ENCODE measurements at places on chromosomes 13 and 19.
A peak's percentile ranks its signal among the peaks of the same experiment; 100 is the strongest.

- no peak for DNase-seq
These were observed 12.3 kb downstream of the FAM187B start for GRCh38 chr19:35216016-35216832.

DNA sequence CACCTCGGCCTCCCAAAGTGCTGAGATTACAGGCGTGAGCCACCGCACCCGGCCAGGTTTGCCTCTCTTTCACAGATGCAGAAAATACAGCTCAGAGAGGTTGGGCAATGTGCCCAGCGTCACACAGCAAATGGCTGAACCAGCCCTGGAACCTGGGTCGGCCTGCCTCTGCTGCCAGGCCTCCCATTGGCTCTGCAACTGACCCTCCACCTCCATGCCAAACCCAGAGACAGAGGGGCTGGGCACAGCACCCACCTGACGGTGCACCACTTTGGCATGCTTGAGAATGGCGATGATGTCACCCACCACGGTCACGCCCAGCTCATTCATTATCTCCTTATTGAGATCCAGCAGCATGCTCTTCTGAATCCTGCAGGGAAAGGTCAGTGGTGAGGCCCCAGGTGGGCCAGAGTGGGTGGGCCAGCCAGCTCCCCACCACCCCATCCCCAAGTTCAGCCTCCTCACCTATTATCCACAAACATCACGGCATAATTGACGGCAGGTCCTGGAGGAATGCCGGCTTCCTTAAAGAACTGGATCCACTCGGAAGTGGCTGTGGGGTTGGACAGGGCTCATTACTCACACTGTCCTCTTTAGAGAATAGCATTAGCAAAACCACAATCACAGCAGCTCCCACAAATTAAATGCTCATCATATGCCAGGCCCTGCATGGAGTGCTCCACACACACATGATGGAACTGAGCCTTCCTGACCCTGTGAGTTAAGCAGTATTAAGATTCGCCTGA, 12.2 kb downstream of the C19orf47 start:
- DNase-seq, result no peak

DNA sequence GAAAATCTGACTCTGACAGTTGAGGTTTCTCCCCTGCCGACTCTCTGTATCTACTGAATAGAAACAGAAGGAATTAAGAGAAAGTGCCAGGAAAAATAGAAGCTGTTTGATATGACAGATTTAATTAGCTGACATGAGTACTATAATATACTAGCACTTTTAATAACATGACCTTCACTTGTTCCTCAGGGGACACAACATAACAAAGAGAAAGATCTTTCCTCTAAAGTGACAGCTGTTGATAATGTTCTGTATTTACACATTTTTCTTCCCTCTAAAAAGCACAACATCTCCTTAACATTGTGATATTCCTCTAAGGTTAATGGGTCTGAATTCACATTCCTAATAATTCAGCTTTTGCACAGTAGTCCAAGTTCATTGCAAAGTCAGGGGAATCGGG, 1136.0 kb downstream of the PCDH17 start:
- DNase-seq, result no peak

GRCh38 chr19:1460033-1460995, 10.4 kb downstream of the APC2 start:
- DNase-seq, result no peak

- DNase-seq, result no peak
These were observed 120.7 kb upstream of the VSTM2B start for GRCh38 chr19:29404951-29405727.

DNA sequence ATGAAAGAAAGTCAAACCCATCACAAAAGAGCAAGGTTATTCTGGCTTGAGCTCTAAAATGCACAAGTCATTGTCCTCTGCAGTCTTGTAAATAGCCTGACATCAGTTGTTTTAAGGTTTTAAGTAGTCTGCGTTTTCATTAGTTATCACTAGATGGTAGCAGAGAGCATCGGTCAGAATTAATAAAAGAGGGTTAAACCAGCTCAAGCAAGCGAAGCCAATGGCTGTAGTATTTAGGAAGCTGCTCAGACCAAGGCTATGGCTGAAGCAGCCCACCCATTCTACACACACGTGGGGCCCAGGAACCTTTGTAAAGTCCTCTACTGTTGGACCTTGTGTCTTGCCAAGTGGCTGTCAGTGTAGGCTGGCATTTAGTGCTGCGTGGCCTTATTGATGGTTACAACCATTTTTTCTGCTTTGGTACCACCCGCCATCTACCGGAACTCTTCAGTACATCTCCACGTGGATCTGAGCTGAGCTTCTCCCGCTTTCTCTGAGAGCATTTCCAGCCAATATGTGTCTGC, 13.3 kb upstream of the ZNF57 start:
- DNase-seq, result peak; percentile 61

DNA sequence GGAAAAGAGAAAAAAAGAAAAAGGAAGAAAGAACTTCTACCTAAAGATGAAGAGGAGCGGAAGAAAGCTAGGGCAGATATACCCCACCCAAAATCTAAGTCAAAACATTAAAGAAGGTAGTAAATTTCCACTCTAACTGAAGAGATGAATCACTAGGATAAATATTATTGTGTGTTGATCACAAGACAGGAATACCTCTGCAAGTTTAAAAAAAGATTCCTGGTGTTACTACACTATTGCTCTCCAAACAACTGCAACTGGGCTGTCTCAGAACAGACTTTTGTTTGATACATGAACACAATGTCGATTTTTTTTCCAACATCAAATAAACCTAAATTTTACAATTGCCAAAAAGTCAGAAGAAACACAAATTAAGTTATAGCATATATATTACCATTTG, 6.8 kb downstream of the HSPH1 start:
- DNase-seq, result peak; percentile 65

DNA sequence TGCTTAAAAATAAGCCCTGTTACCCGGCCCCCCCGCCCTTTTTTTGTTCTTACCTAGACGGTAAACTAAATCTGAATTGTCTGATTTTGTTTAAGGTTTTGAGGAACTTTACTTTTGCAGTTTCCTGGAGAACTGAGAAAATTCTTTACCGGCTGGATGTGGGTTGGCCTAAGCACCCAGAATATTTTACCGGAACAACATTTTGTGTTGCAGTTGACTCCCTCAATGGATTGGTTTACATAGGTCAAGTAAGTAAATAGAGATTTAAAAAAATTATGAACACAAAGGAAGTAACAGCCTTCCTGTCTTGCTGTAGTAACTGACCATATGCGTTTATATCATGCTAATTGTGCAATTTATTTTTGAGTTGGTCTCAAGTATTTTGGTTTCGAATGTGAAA, 785 bp downstream of the NHLRC3 start:
- no peak for DNase-seq

- DNase-seq, result no peak
These were observed 1053.6 kb upstream of the MIR17HG start for GRCh38 chr13:90293793-90294361.

- no peak for DNase-seq
These were observed 191.2 kb downstream of the USP12 start for GRCh38 chr13:26980099-26981031.

DNA sequence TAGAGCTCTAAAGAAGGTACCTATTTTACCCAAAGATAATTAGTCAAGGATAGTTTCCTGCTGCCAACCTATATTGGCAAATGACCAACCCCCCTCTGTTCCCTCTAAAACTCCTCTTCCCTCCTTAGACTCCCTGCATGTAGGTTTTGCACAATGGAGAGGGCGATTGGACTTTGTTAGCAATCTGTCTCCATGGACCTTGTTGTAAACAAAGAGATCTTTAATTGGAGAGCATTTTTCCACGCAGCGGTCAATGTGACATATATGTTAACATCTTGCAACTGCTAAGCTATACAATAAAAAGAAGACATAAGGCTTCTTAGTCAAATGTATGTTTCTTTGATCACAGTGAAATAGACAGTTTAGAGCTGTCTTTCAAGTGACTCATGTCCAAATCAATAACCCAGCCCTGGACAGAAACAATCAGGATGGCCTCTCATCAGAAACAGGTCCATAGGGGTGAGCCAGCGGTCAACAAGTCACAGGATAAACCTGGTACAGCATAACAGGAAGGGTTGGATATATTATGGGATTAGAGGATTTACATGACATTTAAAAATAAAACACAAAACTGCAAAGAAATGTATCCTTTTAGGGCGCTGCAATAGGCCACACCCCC, 69.7 kb upstream of the UBL3 start:
- no peak for DNase-seq

DNA sequence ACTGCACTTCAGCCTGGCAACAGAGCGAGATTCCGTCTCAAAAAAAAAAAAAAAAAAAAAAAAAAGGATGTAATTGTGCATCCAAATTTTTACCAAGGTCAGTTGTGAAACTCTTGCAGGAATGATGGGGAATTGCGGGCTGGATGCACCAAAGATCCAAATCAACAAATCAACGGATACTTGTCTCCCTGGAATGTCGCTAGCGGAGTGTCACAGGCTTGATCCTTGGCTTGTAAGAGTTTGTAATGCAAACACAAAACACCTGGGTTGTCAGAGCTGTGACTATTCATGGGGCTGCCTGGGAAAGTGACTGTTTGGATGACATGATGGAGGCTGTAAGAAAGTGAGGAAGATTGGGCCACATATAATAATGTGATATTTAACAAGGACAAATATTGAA, 4.2 kb downstream of the KANK3 start:
- no peak for DNase-seq

DNA sequence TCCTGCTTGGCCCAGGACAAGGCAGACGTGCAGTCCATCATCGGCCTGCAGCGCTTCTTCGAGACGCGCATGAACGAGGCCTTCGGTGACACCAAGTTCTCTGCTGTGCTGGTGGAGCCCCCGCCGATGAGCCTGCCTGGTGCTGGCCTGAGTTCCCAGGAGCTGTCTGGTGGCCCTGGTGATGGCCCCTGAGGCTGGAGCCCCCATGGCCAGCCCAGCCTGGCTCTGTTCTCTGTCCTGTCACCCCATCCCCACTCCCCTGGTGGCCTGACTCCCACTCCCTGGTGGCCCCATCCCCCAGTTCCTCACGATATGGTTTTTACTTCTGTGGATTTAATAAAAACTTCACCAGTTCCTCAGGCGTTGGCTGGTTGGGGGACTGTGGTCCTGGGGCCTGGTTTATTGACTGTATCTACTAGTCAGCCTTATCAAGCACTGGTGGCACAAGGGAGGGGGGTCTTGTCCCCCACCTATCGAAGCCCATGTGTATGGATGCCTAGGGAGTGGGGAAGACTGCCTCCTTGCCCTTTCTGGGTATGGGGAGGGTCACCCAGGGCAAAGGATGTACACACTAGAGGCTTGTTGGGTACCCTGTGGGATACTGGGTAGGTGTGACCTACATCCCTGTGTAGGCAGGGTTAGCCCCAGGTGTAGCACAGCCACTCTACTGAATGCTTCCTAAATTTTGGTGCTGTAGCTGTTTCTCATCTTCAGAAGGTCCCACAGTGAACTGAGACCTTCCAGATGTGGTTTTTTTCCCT, 4.4 kb downstream of the CHMP2A start:
- no peak for DNase-seq

DNA sequence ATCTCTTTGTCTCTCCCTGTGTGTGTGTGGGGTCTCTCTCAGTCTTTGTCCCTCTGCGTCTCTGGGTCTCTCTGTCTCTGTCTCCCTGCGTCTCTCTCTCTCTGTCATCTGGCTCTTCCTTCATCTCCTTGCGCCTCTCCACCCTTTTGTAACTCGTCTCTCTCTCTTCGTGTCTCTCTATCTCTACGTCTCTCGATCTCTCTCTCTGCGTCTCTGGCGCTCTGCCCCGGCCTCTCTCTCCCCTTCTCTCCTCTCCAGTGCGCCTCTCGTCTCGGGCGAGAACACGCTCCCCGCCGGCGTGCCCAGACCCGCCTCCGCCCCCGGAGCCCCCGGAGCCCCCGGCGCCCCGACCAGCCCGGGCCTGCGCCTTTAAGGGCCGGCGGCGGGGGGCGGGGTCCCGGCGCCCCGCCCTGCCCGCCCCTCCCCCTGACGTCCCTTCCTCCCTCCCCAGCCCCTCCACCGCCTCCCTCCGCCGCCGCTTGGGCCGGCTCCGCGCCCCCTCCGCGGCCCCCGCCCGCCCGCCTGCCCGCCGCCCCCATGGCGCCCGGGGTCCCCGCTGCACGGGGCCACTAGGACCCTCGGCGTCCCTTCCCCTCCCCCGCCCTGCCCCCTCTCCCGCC, at the start of gene MARK4:
MARK4 (plus strand) TSS at position 440 of the 620 bp plus-strand sequence. CDS start 318 bp downstream, outside the sequence.
- peak; percentile 34 for DNase-seq

- DNase-seq, result no peak
These were observed 67.0 kb downstream of the NLRP5 start for GRCh38 chr19:56053596-56053995.

DNA sequence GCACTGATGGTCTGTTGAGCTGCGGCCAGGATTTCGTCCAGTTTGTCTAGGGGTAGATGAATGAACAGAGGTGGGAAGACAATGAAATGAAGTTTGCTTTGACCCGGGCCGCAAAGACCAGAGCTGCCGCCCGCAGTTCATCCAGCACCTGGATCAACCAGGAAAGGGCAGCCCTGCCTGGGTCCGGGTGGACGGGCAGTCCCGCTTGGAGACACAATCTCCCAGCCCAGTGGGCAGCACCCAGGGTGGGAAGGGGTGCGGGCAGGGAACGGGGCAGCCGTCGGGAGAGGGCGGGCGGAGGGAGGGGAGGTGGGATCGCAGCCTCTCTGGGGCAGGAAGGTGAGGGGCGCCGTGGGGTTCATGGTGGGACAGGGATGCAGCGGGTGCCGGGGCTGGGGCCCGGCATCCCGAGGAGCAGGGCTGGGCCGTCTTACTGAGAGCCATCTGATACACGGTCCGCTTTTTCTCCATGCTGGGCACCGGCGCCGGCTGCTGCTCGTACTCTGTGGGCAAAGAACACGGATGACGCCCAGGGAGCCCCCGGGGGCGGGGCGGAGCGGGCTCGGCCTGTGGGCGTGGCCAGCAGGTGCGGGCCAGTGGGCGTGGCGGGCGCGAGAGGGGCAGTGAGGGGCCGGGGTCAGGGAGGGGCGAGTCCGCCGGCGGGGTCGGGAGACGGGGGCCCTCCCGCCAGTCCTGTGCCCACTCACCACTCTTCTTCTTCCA, 33.1 kb downstream of the SHANK1 start:
- no peak for DNase-seq

- no peak for DNase-seq
These were observed 2.7 kb downstream of the RPL36 start for GRCh38 chr19:5692723-5693194.

GRCh38 chr13:47420020-47420419, 523.2 kb upstream of the HTR2A start:
- peak; percentile 14 for DNase-seq

DNA sequence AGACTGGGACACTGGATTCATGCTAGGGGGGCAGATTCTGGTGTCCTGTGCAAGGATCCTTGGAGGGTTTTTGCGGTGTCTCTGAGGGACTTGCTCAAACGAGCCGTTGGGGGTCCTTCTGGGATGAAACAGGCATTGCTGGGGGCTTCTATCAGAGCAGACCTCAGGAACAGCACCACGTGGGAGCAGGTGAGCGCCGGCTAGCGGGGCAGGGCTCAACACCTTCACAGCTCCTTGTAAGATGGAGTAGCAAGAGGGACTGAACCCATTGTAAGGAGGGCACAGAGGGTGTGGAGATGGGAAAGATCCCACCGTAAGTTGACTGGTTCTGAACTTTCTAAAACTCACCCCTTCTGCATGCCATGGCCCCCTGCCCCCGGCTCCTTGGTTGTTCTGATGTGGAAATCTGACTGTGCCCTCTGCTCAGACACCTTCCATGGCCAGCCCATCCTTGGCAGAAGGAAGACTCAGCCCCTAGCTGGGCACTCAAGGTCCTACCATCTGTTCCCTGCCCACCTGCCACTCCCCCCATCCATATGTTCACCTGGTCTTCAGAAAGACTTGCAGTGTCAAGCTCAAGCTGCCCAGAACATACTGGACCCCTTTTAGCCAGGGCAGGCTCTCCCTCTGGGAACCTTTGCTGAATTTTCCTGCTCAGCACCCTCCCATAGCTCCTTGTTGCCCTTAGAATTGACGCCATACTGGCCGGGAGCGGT, 1.2 kb downstream of the SLC27A1 start:
- no peak for DNase-seq
